ENCODE measurements at places on chromosomes 1 and 21.

DNA sequence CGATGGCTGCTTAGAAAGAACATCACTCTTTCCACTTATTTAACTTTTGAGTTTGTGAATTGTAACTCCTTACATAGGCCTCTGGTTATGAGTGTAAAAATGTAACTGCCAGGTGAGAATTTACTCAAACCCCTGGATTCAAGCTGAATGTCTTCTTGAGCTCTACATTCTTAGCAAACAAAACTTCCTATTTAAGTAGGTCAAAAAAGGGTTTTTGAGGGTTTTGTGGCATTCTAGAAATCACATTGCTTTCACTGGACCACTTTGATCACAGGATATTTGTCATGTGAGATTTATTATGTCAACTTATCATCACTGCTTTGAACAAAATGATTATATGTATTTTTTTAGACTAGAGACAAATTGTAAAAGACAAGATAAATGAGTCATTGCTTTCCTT, 5.7 kb downstream of the IL23R start:
- DNase-seq: no peak

- no peak for DNase-seq
Measured at GRCh38 chr1:34617321-34618118, 137.3 kb upstream of the GJB5 start.

GRCh38 chr1:25055324-25055780, 125.3 kb upstream of the RUNX3 start:
- no peak for DNase-seq

GRCh38 chr1:169601096-169601881, 15.0 kb upstream of the F5 start:
- DNase-seq: no peak

DNA sequence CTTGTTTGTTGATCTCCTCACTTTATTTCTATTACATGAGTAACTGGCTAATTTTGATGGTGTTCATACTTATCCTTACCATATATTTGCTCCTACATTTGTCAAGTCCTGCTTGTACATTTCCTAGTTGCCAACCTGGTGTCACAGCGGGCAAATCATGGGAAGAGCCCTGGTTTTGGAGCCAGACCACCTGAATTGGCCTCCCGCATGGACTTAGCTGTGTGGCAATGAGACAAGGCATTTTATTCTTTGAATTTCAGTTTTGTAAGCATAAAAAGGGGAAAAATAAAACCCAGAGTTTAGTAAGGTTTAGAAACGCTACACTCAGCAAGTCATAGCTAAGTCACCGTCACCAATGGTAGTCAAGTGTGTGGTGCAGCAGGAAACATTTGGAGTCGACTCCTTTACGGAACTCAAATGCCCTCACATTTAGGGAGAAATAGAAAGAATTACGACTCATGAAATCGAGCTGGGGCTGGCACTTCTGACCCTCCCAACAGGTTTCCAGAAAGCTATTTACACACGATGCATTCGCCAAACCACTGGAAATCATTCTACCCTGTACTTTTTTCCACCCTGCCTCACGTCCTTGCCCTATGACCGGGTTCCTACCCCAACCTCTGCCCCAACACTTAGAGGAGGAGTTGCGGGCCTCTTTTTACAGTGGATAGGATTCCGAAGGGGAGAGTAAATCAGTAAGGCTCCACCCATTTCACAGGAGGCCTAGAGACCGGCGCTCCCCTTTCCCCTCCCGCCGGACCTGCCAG, 492 bp upstream of the PGM1 start:
- DNase-seq: no peak

Measured in kidney (tissue), 22 donors.